ENCODE measurements at places on chromosomes 13 and 19.
A peak's percentile ranks its signal among the peaks of the same experiment; 100 is the strongest.

DNA sequence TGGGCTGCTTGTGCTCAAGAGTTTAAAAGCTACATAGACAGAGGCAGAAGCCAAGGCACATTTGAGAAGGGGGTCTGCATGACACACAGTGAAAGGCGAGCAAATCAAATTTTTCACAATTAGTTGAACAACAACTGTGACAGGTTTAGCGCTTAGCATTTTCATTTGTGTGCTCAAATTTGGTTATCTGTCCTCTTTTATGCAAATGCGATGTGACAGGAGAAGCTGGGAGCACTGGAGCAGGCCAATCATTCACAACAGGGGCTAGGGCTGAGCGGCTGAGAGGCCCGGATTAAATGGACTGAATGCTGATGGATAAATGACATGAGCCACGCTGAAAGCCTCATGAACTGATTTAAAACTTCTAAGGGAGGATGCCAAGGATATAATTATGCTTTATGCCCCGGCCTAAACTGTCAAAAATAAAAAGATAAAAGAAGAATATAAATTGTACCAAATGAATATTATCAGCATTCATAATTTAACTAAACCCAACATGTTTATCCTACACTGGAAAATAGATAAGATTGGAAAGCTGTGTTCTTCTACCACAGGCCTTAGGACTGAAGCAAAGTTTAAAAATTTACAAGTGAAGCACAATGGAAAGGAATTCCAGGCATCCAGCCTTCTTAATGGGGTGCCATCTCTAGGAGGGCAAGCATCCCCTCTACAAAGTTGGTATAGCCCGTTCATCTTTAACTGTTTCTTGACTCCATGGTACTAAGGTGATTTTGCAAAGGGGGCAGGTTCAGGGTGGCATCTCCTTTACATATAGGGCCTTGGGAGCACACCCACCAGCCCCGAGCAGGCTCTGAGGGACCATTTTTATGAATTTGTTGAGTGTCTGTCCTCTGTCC is 117.9 kb downstream of the RBM26 start:
- H3K4me1 ChIP-seq, result no peaks in the 10 kb centered on the region
- DNase-seq, result no peak
- no peaks in the 10 kb centered on the region for H3K27me3 ChIP-seq

DNA sequence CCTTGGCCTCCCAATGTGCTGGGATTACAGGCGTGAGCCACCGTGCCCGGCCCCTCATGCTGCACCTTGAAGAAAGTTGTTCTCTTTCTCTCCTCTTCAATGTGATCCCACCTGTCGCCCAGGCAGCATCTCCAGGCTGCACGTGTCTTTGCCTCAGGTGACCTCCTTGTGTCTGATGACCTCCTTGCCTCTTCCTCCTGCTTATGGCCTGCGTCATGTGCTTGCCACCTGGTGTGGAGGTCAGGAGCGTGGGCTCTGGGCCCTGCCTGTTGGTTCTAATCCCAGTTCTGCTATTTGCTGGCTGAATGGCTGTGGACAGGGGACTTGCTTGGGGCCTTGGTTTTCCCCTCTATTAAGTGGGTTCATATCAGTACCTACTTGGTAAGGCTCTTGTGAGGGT is 6.3 kb downstream of the BICRA start:
- H3K4me1 ChIP-seq, result peaks cover 86% of the 10 kb centered on the region
- no peaks in the 10 kb centered on the region for H3K27me3 ChIP-seq
- peaks cover 7% of the 10 kb centered on the region for H3K36me3 ChIP-seq
- no peak overlapping the region for H3K27ac ChIP-seq
- H3K4me3 ChIP-seq, result no peak overlapping the region

- no peak for DNase-seq
- no peak overlapping the region for H3K27ac ChIP-seq
- H3K4me1 ChIP-seq, result peaks cover 9% of the 10 kb centered on the region
- H3K4me3 ChIP-seq, result no peak overlapping the region
- H3K36me3 ChIP-seq, result no peaks in the 10 kb centered on the region
These were observed 34.0 kb downstream of the CEACAM1 start for GRCh38 chr19:42494321-42494720.

DNA sequence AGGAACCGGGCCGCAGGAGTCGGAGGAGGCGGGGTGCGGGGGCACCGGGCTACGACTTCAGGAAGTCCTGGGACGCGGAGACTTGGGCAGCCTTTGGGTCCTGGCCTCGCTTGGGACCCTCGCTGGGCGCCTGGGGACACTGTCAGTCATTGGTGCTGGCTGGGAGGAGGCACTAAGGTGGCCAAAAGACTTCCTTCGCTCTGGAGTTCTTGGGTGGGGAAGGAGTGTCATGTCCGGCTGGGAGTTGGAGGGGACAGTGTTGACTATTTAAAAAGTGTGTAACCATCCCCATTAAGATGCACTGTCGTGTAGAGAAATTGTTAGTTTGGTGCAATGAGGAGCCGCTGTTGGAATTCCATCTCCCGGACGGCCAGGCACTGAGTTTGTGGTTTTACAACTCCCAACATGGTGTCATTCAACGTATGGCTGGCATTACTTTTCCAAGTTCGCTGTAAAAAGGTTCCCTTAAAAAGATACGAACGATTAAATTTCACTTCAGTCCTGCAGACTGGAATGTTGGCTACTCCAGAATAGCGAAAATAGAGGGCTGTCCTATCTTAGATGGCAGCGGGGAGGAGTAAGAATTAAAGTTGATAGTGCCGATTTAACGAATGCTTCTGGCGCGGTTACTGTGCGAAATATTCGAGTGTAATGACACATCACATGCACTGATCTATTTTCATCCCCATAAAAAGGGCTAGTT is 776 bp downstream of the DNAJC3 start:
- peak overlapping the region; percentile 80 for H3K4me3 ChIP-seq
- peak overlapping the region; percentile 98 for H3K27ac ChIP-seq
- H3K36me3 ChIP-seq, result no peaks in the 10 kb centered on the region
- no peak for DNase-seq
- peaks cover 55% of the 10 kb centered on the region for H3K4me1 ChIP-seq

GRCh38 chr19:1509602-1510441 is 3.0 kb downstream of the ADAMTSL5 start:
- no peak overlapping the region for H3K4me3 ChIP-seq
- H3K36me3 ChIP-seq, result peaks cover 7% of the 10 kb centered on the region
- peak overlapping the region; percentile 58 for H3K27ac ChIP-seq
- DNase-seq, result no peak
- H3K4me1 ChIP-seq, result peaks cover 33% of the 10 kb centered on the region
- H3K27me3 ChIP-seq, result peaks cover 13% of the 10 kb centered on the region

DNA sequence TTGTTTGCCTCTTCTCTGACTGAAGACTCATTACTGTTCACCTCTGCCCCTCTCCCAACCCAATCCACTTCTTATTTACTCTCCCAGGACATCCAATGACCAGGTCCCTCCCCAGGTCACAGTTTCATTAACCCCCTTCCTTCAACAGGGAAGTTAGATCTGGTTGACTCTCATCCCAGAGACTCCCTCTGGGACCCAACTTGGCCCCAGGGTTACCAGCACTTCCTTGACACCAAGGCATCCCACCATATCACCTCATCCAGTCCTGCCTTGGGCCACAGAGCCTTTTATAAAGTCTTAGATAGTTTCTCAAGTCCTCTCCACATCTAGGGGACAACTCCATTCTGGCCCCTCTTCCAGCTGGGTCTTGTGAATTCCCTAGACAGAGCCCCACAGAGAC is 470.6 kb upstream of the TSHZ3 start:
- H3K27me3 ChIP-seq, result no peaks in the 10 kb centered on the region
- no peak overlapping the region for H3K4me3 ChIP-seq

DNA sequence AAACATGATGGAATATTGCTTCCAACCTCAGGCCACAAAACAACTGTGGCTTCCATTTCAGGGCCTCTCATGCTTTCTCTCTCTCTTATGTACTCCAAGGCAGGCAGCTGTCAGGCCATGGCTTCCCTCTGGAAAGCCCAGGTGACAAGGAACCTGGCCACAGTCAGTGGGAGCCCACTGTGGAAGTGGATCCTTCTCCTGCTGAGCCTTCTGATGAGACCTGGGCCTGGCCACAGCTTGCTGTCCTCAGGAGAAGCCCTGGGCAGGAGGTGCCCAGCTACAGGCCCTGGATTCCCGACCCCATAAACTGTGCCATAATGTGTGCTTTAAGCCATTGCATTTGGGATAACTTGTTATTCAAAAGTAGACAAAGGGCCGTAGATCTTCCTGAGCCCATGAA is 71.2 kb downstream of the SPACA7 start:
- H3K4me1 ChIP-seq, result no peaks in the 10 kb centered on the region
- H3K4me3 ChIP-seq, result no peak overlapping the region
- H3K27ac ChIP-seq, result no peak overlapping the region
- H3K36me3 ChIP-seq, result no peaks in the 10 kb centered on the region
- H3K27me3 ChIP-seq, result peaks cover 88% of the 10 kb centered on the region

DNA sequence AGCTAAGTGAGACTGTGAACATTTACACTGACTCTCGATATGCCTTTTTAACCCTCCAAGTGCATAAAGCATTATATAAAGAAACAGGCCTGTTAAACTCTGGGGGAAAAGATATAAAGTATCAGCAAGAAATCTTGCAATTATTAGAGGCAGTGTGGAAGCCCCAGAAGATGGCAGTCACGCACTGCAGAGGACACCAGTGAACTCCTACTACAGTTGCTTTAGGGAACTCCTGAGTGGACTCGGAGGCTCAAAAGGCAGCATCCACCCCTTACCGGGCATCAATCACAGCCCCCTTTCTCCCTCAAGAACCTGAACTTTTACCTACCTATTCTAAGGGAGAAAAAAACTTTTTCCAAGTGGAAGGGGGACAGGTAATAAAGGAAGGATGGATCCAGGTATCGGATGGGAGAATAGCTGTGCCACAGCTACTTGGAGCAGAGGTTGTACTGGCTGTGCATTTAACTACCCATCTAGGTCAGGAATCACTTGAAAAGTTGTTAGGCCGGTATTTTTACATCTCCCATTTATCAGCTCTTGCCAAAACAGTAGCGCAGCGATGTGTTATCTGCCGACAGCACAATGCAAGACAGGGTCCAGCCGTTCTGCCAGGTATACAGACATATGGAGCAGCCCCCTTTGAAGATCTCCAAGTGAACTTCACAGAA is 80.1 kb downstream of the ZNF486 start:
- no peaks in the 10 kb centered on the region for H3K4me1 ChIP-seq
- H3K27me3 ChIP-seq, result no peaks in the 10 kb centered on the region
- no peak for DNase-seq
- no peaks in the 10 kb centered on the region for H3K36me3 ChIP-seq
- no peak overlapping the region for H3K27ac ChIP-seq
- H3K4me3 ChIP-seq, result no peak overlapping the region

GRCh38 chr19:47437500-47437899 is 18.2 kb upstream of the MEIS3 start:
- no peaks in the 10 kb centered on the region for H3K4me1 ChIP-seq
- H3K27me3 ChIP-seq, result no peaks in the 10 kb centered on the region
- H3K36me3 ChIP-seq, result no peaks in the 10 kb centered on the region
- H3K4me3 ChIP-seq, result no peak overlapping the region
- DNase-seq, result no peak

DNA sequence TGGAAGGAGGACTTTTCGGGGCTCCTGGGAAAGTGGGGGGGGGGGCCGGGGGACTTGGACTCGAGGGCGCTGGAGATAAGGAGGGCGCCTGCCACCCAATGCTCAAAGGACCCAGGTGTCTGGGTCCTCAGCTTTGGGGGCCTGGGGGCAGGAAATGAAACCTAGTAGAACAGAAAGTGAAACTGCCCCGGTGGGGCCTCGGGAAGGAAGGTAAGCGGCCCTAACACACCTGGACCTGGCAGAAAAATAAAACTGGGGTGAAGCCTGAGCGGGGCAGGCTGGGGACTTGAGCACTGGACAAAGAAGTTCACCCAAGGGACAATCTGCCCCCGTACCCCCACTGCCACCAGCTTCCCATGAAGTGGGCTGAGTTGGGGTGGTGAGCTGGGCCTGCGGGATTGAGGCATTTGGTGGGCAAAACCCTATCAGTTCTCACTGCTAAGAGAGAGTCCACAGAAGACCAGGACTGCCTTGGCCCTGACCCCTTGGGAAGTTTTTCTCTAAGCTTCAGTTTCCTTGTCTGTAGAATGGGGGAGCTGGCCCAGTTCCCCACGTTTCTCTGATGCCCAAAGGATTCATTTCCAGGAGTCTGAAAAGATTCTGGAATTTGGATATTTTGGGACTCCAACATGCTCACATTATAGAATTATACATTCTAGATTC is 2.3 kb downstream of the PRKD2 start:
- DNase-seq, result no peak
- H3K4me3 ChIP-seq, result peak overlapping the region; percentile 69
- peaks cover 17% of the 10 kb centered on the region for H3K36me3 ChIP-seq

- no peak overlapping the region for H3K4me3 ChIP-seq
- H3K27me3 ChIP-seq, result no peaks in the 10 kb centered on the region
- H3K4me1 ChIP-seq, result no peaks in the 10 kb centered on the region
- H3K27ac ChIP-seq, result no peak overlapping the region
- DNase-seq, result no peak
These were observed 456.0 kb downstream of the TBC1D4 start for GRCh38 chr13:75025956-75026355.

DNA sequence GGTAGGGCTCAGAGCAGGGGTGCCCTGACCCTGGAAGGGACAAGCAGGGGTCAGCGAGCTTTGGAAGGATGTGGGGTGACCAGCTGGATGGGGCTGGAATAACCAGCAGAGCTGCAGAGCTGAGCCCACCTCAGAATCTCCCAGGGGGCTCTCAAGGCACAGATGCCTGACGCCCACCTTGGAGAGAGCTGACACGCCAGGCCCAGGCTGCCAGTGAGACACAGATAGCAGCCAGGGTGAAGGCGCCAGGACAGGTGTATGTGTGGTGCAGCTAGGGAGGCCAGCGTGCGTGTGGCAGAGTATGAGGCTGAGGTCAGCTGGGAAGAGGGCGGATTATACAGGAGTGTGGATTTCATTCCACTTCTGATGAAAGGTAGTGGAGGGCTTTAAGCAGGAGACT is 8.9 kb downstream of the AP1M1 start:
- peaks cover 99% of the 10 kb centered on the region for H3K36me3 ChIP-seq
- no peaks in the 10 kb centered on the region for H3K27me3 ChIP-seq
- H3K27ac ChIP-seq, result no peak overlapping the region
- DNase-seq, result no peak
- peaks cover 21% of the 10 kb centered on the region for H3K4me1 ChIP-seq

GRCh38 chr13:104833221-104833620 is 1702.2 kb downstream of the EFNB2 start:
- no peak for DNase-seq
- H3K4me3 ChIP-seq, result no peak overlapping the region
- no peaks in the 10 kb centered on the region for H3K36me3 ChIP-seq
- H3K27me3 ChIP-seq, result no peaks in the 10 kb centered on the region
- no peaks in the 10 kb centered on the region for H3K4me1 ChIP-seq
- H3K27ac ChIP-seq, result no peak overlapping the region

DNA sequence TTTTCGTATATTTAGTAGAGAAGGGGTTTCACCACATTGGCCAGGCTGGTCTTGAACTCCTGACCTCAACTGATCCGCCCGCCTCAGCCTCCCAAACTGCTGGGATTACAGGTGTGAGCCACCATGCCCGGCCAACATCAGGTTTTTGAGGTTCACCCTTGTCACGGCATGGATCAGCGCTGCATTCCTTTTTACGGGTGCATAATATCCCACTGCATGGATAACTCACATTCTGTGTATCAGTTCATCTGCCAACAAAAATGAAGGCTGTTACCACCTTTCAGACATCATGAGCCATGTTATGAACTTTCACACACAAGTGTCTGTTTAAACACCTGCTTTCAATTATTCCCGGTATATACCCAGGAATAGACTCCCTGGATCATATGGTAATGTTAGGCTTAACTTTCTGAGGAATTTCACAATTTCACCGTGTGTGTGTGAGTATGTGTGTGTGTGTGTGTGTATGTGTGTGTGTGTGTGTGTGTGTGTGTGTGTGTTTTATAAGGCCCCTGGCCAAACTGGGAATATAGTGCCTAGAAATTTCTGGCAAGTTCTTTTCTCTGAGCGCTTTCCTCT is 52.2 kb downstream of the AP1M1 start:
- H3K27me3 ChIP-seq, result no peaks in the 10 kb centered on the region
- no peak for DNase-seq
- no peak overlapping the region for H3K4me3 ChIP-seq
- no peaks in the 10 kb centered on the region for H3K36me3 ChIP-seq
- no peak overlapping the region for H3K27ac ChIP-seq
